WTC11 (cell line): ENCODE measurements at places on chromosomes 2 and 18. TPM values are rescaled to one million over a fixed set of nuclear protein-coding genes. Genes with fewer than 3 reads are reported as not detected.

DNA sequence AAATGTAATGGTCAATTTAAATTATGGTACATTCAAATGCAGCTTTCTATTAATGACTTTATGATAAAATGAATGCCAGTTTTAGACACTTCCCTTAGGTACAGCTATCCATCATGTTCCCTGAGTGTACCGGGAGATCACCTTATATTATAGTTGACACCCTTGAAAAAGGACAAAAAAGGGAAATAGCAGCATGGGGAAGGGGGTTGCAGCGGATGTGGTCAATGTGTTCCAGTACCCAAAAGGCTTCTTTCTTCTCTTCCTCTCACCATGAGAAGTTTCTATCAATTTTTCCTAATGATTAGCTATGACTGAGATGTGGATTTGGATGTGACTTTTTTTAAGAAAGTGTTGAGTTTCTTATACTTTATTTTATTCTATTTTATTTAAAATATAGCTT, 154.4 kb downstream of the CCDC85A start:
- peaks cover 54% of the 10 kb centered on the region for H3K4me1 ChIP-seq
- H3K4me3 ChIP-seq, result no peak overlapping the region
- H3K27ac ChIP-seq, result no peak overlapping the region

- no peak overlapping the region for H3K27ac ChIP-seq
- H3K27me3 ChIP-seq, result no peaks in the 10 kb centered on the region; the same call in 1 of the 2 replicates
- no peaks in the 10 kb centered on the region for H3K36me3 ChIP-seq
- H3K4me1 ChIP-seq, result no peaks in the 10 kb centered on the region
Measured at GRCh38 chr2:235343156-235343774, 150.6 kb upstream of the AGAP1 start.

DNA sequence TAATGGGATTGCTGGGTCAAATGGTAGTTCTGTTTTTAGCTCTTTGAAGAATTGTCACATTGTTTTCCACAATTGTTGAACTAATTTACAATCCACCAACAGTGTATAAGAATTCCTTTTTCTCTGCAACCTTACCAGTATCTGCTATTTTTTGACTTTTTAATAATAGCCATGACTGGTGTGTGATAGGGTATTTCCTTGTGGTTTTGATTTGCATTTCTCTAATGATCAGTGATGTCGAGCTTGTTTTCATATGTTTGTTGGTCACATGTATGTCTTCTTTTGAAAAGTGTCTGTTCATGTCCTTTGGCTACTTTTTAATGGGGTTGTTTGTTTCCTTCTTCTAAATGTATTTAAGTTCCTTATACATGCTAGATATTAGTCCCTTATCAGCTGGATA, 322.3 kb downstream of the CDH2 start:
- no peaks in the 10 kb centered on the region for H3K27me3 ChIP-seq
- no peaks in the 10 kb centered on the region for H3K36me3 ChIP-seq
- no peak overlapping the region for H3K27ac ChIP-seq
- H3K4me1 ChIP-seq, result no peaks in the 10 kb centered on the region
- DNase-seq, result no peak
- no peak overlapping the region for H3K4me3 ChIP-seq

Gene CHRND
- 0.07 to 0.11 TPM in 2 of 3 replicates, not detected in the other for total RNA-seq

Gene PKDCC
- 15.1 to 27.3 TPM (median 15.6 TPM) in 3 replicates for total RNA-seq

DNA sequence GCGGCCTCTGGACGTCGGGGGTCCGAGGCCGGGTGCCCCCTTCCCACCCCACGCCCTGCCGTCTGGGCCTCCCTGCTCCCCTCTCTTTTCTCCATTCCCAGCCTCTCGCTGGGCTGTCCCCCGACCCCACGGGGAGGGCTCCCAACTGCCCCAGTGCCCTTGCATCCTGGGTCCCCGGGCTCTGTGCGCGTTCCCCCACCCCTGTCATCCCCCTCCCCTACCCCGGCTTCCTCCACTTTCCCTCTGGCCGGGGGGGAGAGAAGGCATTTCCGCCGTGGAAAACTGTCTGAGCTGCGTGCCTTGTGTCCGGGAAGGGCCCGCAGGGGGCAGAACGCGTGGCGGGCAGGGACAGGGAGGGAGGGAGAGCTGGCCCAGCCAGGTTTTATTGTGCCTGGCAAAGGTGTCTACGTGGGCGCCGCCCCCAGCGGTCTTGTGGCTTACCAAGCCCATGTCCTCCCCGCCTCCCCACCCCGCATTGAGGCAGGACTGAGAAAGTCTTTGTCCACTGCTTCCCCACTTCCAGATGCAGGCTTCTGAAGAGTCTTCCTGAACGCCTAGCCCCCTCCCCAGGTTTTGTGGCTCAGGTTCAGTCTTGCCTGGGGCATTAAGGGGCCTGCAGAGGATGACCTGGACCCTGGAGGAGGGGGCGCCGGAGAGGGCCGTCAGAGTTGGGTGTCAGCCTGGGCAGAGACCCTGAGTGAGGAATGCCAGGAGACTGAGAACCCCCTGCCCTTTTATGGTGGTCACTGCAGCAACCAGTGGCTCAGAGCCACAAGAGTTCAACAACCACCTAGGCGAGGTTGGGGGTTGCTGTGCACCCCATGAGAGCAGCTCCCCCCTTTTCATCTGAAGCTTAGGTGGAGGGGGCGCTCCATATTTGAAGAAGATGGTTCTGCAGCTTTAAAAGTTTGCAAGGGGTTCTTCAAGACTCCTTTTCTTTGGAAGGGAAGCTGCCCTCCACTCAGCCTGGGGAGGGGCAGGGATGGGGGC, 1.3 kb downstream of the ITM2C start:
- peak; percentile 50 for DNase-seq
- no peaks in the 10 kb centered on the region; the same call in 1 of the 2 replicates for H3K27me3 ChIP-seq
- H3K4me1 ChIP-seq, result peaks cover 77% of the 10 kb centered on the region

DNA sequence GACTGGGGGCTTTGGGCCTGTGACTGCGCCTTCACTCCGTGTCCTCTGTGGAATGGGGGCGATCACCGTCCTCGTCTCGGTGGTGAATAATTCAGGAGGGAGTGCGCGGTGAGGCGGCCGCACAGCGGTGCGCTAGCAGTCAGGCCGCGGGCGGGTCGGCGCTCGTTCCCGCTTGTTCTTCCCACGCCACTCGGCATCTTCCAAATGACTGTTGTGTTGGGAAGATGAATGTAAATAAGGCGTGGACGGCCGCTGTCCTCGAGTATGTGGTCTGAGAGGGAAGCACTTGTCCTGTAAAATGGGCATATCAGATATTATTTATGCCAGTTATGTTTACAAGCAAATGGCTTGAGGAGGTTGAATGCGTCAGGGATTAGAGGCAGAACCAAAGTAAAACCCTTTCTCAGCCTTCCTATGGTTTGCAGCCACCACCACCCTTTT, 608 bp upstream of the VPS4B start:
- H3K27me3 ChIP-seq, result no peaks in the 10 kb centered on the region; the same call in 1 of the 2 replicates
- H3K27ac ChIP-seq, result peak overlapping the region; percentile 99
- peak; percentile 54 for DNase-seq
- peaks cover 4% of the 10 kb centered on the region; the same call in 1 of the 2 replicates for H3K36me3 ChIP-seq
- H3K4me1 ChIP-seq, result peaks cover 22% of the 10 kb centered on the region

- H3K27me3 ChIP-seq, result no peaks in the 10 kb centered on the region
- peaks cover 17% of the 10 kb centered on the region for H3K36me3 ChIP-seq
- no peak overlapping the region for H3K27ac ChIP-seq
- no peak for DNase-seq
- no peak overlapping the region for H3K4me3 ChIP-seq
- H3K4me1 ChIP-seq, result no peaks in the 10 kb centered on the region
Measured at GRCh38 chr2:110785439-110785838, 53.1 kb downstream of the ACOXL start.

- no peak overlapping the region for H3K27ac ChIP-seq
- no peak overlapping the region for H3K4me3 ChIP-seq
- no peak for DNase-seq
- no peaks in the 10 kb centered on the region for H3K36me3 ChIP-seq
- H3K27me3 ChIP-seq, result no peaks in the 10 kb centered on the region
Measured at GRCh38 chr2:21860907-21861306, 737.1 kb downstream of the TDRD15 start.

- peak; percentile 87 for DNase-seq
- H3K4me1 ChIP-seq, result peaks cover 18% of the 10 kb centered on the region
- H3K27me3 ChIP-seq, result peaks cover 22% of the 10 kb centered on the region
- no peak overlapping the region for H3K27ac ChIP-seq
Measured at GRCh38 chr2:10448576-10449485, 704 bp upstream of the ODC1 start.

DNA sequence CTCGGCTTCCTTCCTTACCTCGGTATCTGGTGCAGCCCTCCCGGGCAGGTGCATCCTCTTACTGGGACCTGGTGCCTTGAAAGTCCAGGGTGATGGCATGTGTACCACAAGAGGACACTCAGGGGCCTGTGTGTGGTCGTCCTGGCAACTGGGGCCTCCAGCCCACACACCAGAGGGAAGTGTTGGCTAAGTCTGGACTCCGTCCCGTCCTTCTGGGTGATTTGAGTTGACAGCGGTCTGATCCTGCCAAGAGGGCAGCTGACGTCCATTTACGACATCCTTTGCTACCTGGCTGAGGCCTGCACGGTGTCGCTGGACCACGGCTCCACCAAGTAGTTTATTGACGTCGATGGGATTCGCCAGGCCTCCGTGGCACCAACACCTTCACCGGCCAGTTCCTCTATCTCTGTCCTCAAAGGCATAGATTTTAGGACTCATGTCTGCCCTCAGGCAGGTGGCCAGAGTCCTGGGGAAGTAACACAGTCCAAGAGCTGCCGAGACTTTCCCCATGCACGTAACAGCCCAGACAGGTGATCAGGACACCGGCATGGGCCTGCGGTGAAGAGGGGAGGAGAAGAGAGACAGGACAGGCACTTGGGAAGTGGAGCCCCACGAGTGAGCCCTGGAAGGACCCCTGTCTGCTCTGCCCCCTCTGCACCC, 186.0 kb upstream of the HDAC4 start:
- H3K36me3 ChIP-seq, result peaks cover 7% of the 10 kb centered on the region
- peaks cover 13% of the 10 kb centered on the region for H3K4me1 ChIP-seq
- H3K27ac ChIP-seq, result no peak overlapping the region
- no peak overlapping the region for H3K4me3 ChIP-seq

DNA sequence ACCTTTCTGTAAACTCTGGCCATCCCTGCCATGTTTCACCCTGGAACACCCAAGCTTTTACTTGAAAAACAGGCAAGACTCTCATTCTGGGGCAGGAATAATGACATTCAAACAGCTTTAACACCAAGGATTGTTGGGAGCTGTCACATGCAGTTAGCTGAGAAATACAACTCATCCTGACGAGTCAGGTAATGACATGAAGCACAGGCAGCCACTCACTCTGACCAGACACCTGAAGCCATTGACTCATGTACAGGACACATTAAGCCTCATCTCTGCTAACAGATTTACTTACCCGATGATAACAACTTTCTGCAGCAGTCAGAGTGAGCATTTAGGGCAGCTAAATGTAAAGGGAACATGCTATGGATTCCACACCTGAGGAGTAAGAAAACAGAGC, 163.1 kb upstream of the PGAP1 start:
- H3K27me3 ChIP-seq, result no peaks in the 10 kb centered on the region
- H3K27ac ChIP-seq, result no peak overlapping the region
- no peak overlapping the region for H3K4me3 ChIP-seq
- no peaks in the 10 kb centered on the region for H3K36me3 ChIP-seq
- peaks cover 7% of the 10 kb centered on the region; the same call in 1 of the 2 replicates for H3K4me1 ChIP-seq
- no peak for DNase-seq

GRCh38 chr2:60091266-60091665, 462.2 kb downstream of the BCL11A start:
- DNase-seq, result no peak
- peaks cover 14% of the 10 kb centered on the region for H3K4me1 ChIP-seq
- H3K4me3 ChIP-seq, result no peak overlapping the region
- no peaks in the 10 kb centered on the region for H3K36me3 ChIP-seq
- no peak overlapping the region for H3K27ac ChIP-seq
- H3K27me3 ChIP-seq, result peaks cover 39% of the 10 kb centered on the region

Gene RAB6C
- total RNA-seq, result 0.07 to 0.09 TPM (median 0.07 TPM) in 3 replicates

DNA sequence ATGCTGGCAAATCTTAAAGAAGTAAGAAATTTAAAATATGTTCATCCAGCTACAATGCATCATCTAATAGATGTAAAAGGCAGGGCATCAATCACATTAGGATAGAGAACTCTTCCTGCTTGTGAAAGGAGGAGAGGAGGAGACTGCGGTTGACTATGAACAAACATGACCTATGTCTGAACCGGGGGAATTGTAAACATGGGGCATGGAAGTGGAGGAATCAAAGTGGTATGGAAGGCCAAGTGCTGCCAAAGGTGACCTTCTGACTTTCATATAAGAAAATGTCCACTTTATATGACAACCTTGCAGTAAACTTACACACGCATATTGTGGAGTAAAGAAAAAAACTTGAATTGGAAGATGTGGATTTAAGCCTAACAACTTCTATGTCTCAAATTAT, 20.0 kb upstream of the SLC8A1 start:
- DNase-seq, result no peak
- H3K36me3 ChIP-seq, result no peaks in the 10 kb centered on the region
- no peaks in the 10 kb centered on the region for H3K27me3 ChIP-seq
- H3K4me1 ChIP-seq, result no peaks in the 10 kb centered on the region

DNA sequence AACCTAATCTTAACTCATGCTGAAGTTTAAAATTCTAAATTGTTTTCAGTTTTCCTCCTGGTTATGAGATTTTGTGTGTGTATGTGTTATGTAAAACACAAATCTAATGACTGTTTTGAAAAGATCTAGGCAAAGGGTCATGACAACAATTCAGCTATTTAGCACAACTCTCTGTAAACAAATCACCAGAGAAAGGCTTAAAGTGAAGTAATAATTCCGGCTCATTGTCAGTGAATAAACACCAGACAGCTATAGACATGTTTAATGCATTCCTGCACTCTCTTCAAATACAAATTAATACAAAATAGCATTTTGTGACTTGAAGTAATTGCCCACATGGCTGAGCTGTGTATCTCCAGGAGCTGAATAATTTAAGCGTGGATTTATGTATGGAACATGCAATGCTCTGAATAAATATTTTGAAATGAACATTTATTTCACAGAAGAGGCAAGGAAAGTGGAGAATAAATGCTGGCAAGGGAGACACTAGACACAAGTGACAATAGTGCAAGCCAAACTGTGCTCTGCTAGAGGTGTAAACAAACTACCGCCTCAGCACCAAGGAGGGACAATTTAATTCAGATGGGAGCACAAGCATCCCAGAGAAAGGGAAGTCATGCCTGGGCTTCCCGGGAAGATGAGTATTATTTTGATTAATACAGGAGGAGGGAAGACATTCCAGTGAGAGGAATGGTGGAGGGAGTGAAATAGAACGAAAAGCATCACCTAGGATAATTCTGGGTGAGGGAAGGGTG, 133.6 kb upstream of the XPO1 start:
- no peak for DNase-seq
- H3K4me1 ChIP-seq, result peaks cover 17% of the 10 kb centered on the region
- H3K27ac ChIP-seq, result peak overlapping the region; percentile 36; the same call in 1 of the 2 replicates
- H3K4me3 ChIP-seq, result no peak overlapping the region
- peaks cover 19% of the 10 kb centered on the region for H3K36me3 ChIP-seq

- peaks cover 34% of the 10 kb centered on the region for H3K36me3 ChIP-seq
- no peak overlapping the region for H3K4me3 ChIP-seq
- 0 out of 2 replicates have a peak, but pooled peaks cover 5% of the 10 kb centered on the region for H3K27me3 ChIP-seq
- H3K4me1 ChIP-seq, result peaks cover 12% of the 10 kb centered on the region; the same call in 1 of the 2 replicates
Measured at GRCh38 chr18:78603102-78603983, 376.3 kb upstream of the SALL3 start.

DNA sequence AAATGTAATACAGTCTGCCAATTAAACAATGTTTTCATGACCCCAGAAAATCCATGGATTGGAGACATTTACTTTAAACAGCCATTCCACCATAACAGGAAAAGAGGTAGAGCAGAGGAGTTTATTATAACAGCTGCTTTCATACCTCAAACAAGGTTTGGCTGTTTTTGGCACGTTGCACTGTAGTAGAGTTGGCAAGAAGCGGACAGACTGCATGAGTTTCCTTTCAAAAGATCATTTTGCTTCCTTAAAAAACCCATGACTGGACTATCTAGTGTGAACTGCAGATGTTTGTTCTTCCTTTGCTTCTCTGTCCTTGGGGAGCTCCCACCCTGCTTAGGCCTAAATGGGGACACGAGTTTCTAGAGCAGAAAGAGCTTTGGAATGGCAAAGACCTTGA, 108.5 kb upstream of the THOC1 start:
- H3K4me3 ChIP-seq, result no peak overlapping the region
- H3K4me1 ChIP-seq, result peaks cover 19% of the 10 kb centered on the region
- no peak overlapping the region for H3K27ac ChIP-seq
- H3K36me3 ChIP-seq, result no peaks in the 10 kb centered on the region
- H3K27me3 ChIP-seq, result peaks cover 10% of the 10 kb centered on the region; the same call in 1 of the 2 replicates
